ENCODE measurements at places on chromosomes 16 and 17. TPM values are rescaled to one million over a fixed set of nuclear protein-coding genes. Genes with fewer than 3 reads are reported as not detected.

DNA sequence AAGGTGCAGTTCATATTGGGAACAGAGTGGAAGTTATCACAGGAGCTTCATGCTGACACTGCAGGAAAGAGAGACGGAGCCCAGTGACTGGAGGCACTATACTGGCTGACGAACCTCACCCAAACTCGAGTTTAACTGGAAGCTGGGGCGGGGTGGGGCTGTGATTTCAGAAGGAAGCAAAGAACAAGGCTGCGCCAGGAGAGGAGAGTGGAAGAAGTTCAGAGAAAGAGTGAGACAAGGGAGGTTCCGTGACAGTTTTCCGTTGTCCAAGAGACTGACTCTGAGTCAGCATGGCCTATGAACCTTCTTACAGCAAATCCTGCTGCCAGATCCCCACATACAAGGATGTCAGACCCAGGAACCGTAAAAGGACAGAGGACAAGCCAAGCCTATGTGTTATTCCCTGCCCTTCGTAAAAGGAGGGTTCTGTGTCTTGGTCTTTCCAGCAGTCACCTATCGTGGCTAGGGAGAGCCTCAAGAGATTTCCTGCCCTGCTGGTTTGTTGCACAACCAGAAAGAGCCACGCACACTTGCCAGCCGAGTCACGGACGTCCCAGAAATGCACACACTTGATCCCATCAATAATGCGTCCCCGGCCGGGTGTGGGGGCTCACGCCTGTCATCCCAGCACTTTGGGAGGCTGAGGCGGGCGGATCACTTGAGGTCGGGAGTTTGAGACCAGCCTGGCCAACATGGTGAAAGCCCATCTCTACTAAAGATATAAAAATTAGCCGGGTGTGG lies 5.1 kb downstream of the PITPNA start:
- peak; percentile 96 for DNase-seq

Gene C17orf50
- total RNA-seq, result not detected

- DNase-seq, result no peak
These were observed 209.4 kb upstream of the GSE1 start for GRCh38 chr16:85403693-85404092.

Gene DPEP2
- total RNA-seq, result not detected

Gene STH
- not detected for total RNA-seq

Gene CHAD
- total RNA-seq, result not detected

DNA sequence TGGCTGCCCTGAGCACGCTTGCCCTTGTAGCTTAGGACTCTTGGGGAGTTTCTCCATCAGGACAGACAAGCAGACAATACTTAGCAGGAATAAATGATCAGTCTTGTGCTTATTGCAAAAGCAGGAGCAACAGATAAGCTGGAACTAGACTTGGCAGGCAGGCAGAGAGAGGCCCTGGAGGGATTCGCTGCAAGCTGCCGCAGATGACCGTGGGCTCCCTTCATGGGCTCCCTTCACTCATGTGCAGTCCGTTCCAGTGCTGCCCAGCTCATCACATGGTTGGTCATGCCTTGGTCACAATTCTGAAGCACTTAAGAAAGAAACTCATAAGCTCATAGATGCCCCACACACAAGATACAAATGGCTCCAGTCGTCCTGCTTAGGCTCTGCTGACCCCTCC lies 2.4 kb upstream of the SLC5A10 start:
- DNase-seq, result no peak

DNA sequence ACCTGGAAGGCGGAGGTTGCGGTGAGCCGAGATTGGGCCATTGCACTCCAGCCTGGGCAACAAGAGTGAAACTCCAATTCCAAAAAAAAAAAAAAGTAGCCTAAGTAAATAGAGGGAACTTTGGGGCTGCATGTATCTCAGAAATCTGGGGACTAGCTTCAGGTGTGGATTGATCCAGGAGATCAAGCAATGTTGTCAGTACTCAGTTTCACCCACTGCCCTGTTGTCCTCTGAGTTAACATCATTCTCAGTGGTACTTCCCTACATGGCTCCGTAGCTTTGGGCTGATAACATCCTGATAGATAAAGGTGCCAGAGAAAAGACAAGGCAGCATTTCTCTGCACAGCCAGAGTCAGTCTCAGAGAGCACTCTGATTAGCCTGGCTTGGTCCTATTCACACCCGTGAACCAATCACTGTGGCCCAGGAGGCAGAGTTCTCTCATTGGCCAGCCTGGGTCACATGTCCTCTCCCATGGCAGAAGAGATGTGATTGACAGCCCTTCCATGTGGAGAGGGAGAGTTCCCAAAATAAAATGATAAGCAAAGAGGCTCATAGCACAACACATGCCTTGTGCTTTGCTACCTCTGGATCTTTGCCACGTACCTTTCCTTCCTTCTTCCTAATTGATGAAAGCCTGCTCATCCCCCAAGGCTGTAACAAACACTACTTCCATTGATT lies 99.6 kb downstream of the ABCC1 start:
- DNase-seq, result no peak

DNA sequence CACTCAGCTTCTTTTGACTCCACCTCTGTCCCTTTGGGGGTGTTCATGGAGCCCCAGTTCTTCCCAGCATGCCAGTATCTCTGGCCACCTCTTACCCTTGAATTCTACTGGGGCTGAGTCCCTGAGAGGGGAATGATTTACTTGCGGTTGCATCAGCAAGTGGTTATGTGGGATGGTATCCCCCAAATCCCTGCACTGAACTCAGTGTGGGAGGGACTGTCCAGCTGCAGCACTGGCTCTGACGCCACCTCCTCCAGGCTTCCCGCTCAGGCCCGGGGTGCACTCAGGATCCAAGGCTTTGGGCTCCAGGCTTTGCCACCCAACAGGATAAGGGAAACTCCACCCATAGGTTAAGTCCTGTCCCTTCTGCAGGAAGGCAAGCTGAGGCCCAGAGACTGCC lies 21.1 kb upstream of the BRD7 start:
- DNase-seq, result no peak

Gene PMM2
- 39.5 TPM for total RNA-seq

DNA sequence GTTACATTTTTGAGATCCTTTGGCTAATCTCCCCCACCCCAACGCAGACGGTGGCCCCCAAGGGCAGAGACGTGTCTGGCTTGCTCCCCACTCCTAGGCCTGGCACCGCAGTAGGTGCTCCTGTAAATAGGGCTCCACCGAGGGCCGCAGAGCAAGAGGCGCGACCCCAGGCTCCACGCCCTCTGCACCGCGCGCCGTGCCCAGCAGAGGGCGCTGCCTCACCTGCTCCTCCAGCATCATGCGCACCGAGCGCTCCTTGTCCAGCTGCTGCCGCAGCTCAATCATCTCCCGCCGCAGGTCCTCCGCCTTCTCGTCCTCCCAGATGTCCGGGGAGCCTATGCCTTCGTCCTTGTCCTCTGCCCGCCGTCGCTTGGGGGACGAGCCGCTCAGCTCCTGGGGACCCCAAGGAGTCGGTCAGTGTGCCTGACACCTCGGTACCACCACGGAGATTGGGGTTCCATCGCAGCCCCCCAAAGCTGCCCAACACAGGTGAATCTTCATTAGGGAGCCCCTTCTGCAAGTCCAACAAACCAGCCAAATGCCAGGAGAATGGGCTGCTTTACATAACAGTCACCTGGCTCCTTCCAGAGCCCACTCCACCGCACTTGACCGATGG lies 11.2 kb downstream of the TFAP4 start:
- DNase-seq, result peak; percentile 83

Gene MTSS2
- total RNA-seq, result 56.5 TPM

GRCh38 chr16:72270531-72270930 lies 98.6 kb upstream of the PMFBP1 start:
- DNase-seq, result no peak

DNA sequence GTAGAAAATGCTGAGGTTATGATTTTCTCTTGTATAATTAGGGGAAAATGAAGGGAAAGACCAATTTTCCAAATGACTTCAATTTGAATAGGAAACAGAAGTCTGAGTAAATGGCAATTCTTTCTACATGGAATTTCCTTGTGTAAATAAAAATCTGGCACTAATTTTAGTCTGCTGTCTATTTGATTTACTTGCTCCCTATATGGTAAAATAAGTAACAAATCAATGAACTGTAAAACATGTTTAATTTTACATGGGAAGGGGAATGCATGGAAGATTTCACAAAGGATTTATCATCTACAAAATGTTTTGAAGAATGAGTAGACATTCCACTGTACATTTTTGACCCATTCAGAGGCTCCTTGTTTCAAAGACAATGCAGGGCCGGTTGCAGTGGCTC lies 811.6 kb upstream of the GOT2 start:
- DNase-seq, result no peak

- DNase-seq, result no peak
These were observed 6.1 kb upstream of the PYDC1 start for GRCh38 chr16:31223044-31223443.

GRCh38 chr16:66936462-66936861 lies 1.1 kb downstream of the CES2 start:
- DNase-seq, result peak; percentile 41

Gene KRT32
- not detected for total RNA-seq

DNA sequence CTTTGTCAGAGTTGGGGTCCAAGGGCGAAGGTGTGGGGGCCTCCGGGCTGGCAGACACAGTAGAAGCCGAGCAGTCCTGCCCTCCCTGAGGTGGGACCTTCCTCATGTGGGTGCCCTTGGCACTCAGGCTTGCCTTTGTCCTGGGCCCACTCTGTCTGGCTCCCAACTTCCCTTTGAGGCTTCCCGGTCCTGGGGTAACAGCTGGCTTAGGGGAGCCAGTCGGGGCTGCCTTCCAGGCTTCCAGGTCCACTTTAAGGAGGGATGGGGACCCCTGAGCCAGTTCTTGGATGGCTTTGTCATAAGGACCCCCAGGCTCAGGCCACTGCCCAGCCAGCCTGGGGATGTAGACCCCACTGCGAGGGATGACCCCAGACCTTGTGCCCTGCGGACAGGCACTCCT lies 7.8 kb downstream of the GAS2L2 start:
- DNase-seq, result peak; percentile 81

Gene MRTFB
- 12.4 TPM for total RNA-seq

DNA sequence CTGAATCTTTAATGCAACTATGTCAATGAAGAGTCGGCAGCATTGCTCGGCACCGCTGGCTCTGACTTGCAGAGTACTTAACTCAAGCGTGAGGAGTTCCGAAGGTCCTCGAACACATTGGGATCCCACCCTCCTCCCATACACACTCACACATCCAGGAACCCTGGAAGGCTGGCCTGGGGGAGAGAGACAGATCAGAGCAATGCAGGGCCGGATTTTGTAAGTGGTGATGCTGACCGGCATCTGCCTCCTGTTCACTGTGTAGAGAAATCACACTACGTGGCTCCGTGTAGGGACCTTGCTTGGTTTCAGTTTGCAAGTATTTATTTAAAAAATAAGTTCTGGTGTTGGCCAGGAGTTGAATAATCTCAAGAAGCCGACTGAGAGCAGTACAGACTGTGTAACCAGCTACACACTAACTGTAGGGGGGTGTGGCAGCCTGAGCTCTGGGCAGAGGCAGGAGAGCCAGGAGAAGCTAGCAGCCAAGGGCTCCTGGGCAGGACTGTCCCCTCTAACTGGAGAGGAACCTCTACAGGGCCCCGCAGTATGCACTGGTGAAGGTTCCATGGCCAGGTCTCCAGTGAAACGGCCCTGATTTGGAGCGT lies 190.2 kb upstream of the TNRC6C start:
- DNase-seq, result peak; percentile 87

DNA sequence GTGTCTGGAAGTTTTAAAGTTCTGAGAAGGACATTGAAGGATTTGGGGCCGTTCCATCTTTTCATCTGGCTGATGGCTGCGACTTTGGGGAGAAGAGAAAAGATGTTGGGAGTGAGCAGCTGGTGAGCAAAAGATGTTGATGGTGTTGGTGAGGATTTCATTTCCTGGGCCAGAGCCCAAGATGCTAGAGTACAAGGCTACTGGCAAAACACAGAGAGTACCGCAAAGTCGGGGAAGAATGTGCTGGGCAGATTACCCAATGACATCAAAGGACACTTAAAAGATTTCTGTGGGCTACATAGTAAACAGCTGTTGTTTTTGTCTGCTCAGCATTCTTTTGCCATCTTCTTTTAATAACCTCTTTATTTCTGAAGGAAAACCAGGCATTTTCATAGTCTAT lies 49.4 kb upstream of the GAS7 start:
- DNase-seq, result no peak

- DNase-seq, result peak; percentile 30
These were observed 116.9 kb downstream of the NTN1 start for GRCh38 chr17:9138161-9138717.

Gene TEKT5
- total RNA-seq, result 0.29 TPM

- DNase-seq, result peak; percentile 97
These were observed 2.7 kb downstream of the NDUFAF8 start for GRCh38 chr17:81241648-81242420.

DNA sequence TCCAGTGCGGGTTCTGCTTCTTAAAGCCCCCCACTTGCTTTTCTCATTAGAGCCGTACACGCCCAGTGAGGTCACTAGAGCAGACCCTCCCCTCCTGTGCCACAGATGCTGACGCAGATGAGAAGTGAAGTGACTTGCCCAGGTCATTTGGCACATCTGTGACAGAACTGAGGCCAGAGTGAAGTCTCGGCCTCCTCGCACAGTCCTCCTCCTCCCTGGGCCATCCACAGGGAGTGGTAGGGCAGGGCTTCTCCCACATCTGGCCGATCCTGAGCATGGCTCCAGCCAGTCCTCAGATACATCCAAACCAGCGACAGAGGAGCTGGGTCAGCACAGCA lies 15.3 kb upstream of the TBX2 start:
- peak; percentile 78 for DNase-seq

GRCh38 chr16:27444015-27444414 lies 42.0 kb downstream of the IL21R start:
- DNase-seq, result peak; percentile 85

GRCh38 chr16:54685682-54686081 lies 245.0 kb upstream of the IRX5 start:
- no peak for DNase-seq

GRCh38 chr16:84103678-84104077 lies 13.1 kb downstream of the MBTPS1 start:
- no peak for DNase-seq

- peak; percentile 38 for DNase-seq
These were observed 704.1 kb downstream of the CDH11 start for GRCh38 chr16:64417711-64418227.

Gene PIRT
- not detected for total RNA-seq

Measured in osteoblast (primary cell).